RWPE2 (cell line): ENCODE measurements at places on chromosomes 3 and 15.
A peak's percentile ranks its signal among the peaks of the same experiment; 100 is the strongest.

DNA sequence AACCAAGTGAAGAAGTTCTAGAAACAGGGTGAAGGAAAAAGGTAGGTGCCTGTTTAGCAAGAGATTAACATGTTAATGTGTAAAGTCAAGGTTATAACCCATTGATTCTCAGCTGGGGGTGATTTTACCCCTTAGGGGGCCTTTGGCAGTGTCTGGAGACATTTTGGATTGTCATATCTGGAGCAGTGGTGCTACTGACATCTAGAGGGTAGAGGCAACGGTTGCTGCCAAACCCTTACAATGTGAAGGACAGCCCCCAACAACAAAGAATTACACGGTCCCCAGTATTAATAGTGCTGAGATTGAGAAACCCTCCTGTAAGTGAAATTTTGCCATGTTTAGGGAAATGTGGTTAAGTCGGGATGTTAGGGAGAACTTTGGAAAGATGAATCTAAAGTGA is 74.7 kb downstream of the CRYBG3 start:
- no peak for DNase-seq

GRCh38 chr3:47646362-47646761 is 67.7 kb upstream of the CSPG5 start:
- DNase-seq, result no peak

DNA sequence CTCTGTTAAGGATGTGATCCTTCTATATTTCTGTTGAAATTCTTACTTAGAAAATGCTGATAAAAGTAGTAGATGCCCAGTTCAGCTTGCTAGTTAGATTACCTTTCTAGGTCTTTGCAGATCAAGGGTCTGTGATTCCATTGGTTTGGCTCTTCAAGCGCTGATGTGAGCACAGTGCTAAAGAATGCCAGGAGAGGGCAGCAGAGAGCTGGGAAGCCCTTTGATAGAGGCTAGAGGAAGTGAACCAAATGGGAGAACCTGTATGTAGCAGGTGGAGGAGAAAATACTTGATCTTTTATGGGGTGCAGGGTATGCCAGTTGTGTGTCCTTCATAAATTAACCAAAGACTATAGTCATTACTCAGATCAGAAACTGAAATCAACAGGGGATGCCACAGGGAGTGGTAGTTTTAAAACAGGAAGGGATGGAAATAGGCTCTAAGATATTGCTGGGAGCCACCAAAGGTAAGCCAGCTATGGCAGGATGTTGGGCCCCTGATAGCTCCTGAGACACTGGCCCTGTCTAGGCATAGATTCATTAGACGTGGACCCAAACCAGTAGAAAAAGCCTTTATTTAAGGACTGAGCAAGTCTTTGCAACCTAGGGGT is 677.4 kb downstream of the SQOR start:
- no peak for DNase-seq

- peak; percentile 48 for DNase-seq
Measured at GRCh38 chr3:52228751-52229291, 3.4 kb upstream of the TLR9 start.

DNA sequence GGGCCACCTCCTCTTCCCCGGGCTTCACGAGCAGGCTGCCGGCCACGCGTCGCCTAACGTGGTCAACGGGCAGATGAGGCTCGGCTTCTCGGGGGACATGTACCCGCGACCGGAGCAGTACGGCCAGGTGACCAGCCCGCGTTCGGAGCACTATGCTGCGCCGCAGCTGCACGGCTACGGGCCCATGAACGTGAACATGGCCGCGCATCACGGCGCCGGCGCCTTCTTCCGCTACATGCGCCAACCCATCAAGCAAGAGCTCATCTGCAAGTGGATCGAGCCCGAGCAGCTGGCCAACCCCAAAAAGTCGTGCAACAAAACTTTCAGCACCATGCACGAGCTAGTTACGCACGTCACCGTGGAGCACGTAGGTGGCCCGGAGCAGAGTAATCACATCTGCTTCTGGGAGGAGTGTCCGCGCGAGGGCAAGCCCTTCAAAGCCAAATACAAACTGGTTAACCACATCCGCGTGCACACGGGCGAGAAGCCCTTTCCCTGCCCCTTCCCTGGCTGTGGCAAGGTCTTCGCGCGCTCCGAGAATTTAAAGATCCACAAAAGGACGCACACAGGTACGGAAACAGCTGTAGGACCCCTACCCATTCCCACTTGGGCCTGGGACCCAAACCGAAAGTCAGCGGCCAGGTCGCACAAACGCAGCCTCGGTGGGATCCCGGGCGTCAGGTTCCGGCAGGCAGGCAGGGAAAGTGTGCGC is 1.5 kb downstream of the ZIC1 start:
- DNase-seq, result no peak

GRCh38 chr3:25507811-25508210 is 79.7 kb downstream of the RARB start:
- DNase-seq, result no peak

DNA sequence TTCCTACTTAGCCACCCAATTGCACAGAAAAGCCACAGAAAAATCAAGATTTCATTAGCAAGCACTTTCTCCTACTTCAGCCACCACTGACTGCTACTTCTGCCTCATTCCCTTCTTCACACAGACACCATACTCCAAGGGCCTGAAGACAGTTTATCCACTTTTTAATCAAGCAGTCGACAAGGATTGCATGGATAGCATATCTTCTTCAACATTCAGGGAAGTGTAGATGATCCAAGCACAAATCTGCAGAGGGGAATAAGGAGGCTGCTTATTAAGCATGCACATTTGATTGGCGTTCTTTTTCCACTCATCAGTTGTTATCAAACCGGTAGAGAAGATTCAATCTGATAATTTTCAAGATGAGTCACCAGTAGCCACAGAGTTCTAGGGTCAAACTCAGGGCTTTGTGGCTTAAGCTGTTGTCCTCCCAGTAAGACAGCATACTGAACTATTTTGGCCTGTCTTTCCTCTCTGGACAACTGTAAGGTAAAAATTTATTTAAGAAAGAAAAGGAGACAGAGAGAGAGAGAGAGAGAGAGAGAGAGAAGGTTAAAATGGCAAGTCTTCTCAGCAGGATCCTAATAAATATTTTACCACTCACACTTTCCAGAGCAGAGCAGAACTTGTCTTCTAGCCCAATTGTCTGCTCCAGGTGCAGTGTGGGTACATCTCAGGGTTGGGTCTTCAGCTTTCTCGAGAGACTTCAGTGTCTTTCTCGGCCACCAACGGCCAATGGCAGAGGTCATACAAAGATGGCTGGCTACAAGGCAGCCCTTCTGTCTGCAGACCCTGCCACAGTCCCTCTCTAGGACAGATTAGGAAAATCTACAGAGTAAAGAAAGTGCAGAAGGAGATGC is 80.6 kb upstream of the BHLHE40 start:
- no peak for DNase-seq
